ENCODE measurements at places on chromosomes 2 and 18. TPM values are rescaled to one million over a fixed set of nuclear protein-coding genes. Genes with fewer than 3 reads are reported as not detected.
A peak's percentile ranks its signal among the peaks of the same experiment; 100 is the strongest.

DNA sequence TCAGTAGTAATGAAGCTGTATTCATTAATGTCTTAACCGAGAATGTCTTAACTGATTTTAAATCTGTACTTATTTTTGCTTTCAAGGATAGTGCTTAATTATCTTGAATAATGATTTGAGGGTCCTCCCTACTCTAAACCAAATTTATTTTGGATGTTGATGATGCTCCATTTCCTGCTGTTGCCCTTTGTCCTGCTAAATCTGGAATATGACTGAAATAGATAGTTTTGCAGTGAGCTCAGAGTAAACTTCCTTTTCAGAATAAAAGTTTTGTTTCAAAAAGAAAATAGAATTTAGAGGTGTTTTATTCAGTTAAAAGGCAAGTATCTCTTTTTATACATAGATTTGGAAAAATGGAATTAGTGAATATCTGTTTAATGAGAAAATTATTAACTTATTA, 8.1 kb downstream of the NBEAL1 start:
- no peaks in the 10 kb centered on the region for H3K36me3 ChIP-seq
- peaks cover 58% of the 10 kb centered on the region for H3K4me1 ChIP-seq
- peak overlapping the region; percentile 4 for H3K4me3 ChIP-seq

- no peaks in the 10 kb centered on the region for H3K36me3 ChIP-seq
- no peaks in the 10 kb centered on the region for H3K4me1 ChIP-seq
- H3K27ac ChIP-seq, result no peak overlapping the region
These were observed 34.6 kb upstream of the ACKR3 start for GRCh38 chr2:236535024-236535423.

ACSL3 gene
- 12.7 TPM for polyA plus RNA-seq

DNA sequence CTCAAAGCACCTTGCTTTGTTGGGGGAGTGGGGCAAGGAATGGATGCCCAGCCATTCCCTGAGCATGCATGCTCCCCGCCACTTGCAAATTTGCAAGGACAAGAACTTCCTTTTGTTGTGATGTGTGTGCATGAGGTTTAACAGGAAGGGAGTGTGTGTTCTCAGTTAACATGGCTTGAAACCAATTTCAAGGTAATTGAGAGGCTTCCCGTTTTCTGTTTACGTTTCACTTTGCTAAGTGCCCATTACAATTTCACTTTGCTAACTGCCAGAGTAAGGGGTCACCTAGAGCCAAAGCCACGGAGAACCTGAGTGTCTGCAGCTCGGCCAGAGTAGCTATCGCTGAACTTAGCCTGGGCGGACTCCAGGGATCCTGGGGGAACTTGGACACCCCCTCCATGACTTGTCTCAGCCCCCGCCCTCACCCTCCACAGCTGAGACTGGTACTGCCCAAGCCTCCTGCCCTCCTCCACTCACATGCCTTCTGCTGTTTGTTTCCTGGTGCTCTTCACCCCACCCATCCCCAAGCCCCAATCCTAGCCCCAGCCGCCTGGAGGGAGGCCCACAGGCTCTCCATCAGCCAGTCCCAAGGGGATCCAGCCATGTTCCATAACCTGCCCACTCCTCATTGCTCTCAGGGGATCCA, 53.6 kb upstream of the LAPTM4A start:
- no peak overlapping the region for H3K4me3 ChIP-seq
- no peaks in the 10 kb centered on the region for H3K27me3 ChIP-seq
- no peaks in the 10 kb centered on the region for H3K36me3 ChIP-seq
- H3K4me1 ChIP-seq, result no peaks in the 10 kb centered on the region
- no peak overlapping the region for H3K27ac ChIP-seq
- no peak for DNase-seq

SKOR2 gene
- polyA plus RNA-seq, result not detected

DNA sequence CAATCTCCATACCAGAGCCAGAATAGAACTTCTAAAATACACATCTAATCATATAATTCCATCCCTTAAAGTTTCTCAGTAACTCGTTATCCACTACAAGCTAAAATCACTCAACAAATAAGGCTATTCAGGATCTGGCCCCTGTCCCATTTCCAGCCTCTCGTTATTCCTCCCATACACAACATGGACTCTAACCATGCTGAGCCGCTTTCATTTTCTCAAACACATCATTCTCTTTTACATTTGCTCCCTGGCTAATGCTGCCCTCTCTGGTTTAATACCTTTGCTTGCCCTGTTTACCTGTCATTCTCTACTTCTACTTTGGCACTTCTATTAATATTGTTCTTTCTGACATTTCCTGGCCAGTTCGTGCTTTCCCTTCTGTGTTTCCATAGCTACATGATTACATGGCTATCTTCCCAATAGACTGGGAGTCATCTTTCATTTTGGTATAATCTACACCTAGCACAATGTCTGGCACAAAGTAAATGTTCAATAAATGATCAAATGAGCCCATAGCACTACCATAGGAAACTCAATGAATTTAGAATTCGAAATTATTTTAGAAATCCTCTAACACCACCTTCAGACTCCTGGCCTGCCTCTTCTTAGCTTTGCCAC, 163.6 kb upstream of the VRK2 start:
- H3K4me3 ChIP-seq, result no peak overlapping the region
- no peaks in the 10 kb centered on the region for H3K36me3 ChIP-seq
- H3K4me1 ChIP-seq, result peaks cover 6% of the 10 kb centered on the region
- no peak overlapping the region for H3K27ac ChIP-seq
- DNase-seq, result no peak

DNA sequence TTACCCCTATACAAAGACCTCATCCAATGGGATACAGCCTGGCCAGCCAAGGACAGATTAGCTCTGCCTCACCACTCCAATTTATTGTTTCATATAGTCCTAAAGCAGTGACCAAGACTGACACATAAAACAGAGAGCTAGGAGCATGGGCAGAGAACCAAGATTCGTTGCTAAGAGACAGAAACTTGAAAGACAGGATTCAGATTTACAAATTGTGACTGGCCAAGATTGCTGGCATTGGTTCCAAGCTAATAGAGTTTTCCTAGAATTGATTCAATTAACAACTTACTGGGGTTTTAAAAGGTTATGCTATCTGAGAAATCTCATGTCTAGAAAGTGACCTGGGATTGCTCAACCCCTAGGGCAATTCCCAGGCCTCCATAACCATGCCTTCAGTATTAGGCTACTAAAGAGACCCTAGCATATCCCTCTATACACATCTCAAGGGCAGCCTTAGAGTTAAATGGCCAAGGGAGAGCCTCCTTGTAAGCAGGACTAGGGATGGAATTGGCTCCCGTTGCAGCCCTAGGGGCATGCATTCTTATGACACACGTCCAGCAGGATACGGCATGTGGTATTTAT, 75.6 kb downstream of the ICOS start:
- H3K27ac ChIP-seq, result no peak overlapping the region
- no peak overlapping the region for H3K4me3 ChIP-seq
- H3K27me3 ChIP-seq, result no peaks in the 10 kb centered on the region
- H3K4me1 ChIP-seq, result no peaks in the 10 kb centered on the region
- no peaks in the 10 kb centered on the region for H3K36me3 ChIP-seq
- DNase-seq, result no peak

DLX1 gene
- 0.10 TPM for polyA plus RNA-seq

DNA sequence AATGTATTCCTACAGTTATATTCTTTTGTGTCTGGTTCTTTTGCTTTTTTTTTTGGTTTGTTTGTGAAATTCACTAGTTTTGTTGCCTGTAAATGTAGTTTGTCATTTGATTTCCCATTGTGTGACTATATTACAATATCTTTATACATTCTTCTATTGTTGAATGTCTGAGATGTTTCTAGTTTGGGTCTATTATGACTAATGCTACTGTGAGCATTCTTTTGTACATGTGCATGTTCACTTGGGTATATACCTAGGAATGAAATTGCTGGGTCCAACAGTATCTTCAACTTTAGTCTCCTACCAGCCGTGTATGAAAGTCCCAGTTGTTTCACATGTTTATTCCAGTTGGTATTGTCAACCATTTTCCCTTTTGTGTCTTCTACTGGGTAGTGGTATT, 112.7 kb upstream of the RBMS1 start:
- no peaks in the 10 kb centered on the region for H3K36me3 ChIP-seq
- no peaks in the 10 kb centered on the region for H3K4me1 ChIP-seq
- no peak overlapping the region for H3K27ac ChIP-seq
- no peak overlapping the region for H3K4me3 ChIP-seq
- DNase-seq, result no peak
